ENCODE measurements at places on chromosomes 6 and 20.

- no peak for DNase-seq
- no peak overlapping the region for H3K27ac ChIP-seq
- no peak overlapping the region for H3K4me3 ChIP-seq
- peaks cover 2% of the 10 kb centered on the region for H3K27me3 ChIP-seq
- no peaks in the 10 kb centered on the region for H3K36me3 ChIP-seq
Observed at GRCh38 chr6:134309983-134310605, 7.8 kb downstream of the SGK1 start.

- H3K4me1 ChIP-seq: no peaks in the 10 kb centered on the region
- DNase-seq: no peak
- H3K4me3 ChIP-seq: no peak overlapping the region
- peaks cover 13% of the 10 kb centered on the region for H3K27me3 ChIP-seq
- H3K36me3 ChIP-seq: no peaks in the 10 kb centered on the region
Observed at GRCh38 chr6:163839296-163839695, 424.8 kb downstream of the QKI start.

- H3K27me3 ChIP-seq: peaks cover 44% of the 10 kb centered on the region
- DNase-seq: no peak
- H3K4me3 ChIP-seq: no peak overlapping the region
- H3K27ac ChIP-seq: no peak overlapping the region
- H3K4me1 ChIP-seq: peaks cover 1% of the 10 kb centered on the region
Observed at GRCh38 chr20:37673444-37673843, 20.4 kb upstream of the CTNNBL1 start.

DNA sequence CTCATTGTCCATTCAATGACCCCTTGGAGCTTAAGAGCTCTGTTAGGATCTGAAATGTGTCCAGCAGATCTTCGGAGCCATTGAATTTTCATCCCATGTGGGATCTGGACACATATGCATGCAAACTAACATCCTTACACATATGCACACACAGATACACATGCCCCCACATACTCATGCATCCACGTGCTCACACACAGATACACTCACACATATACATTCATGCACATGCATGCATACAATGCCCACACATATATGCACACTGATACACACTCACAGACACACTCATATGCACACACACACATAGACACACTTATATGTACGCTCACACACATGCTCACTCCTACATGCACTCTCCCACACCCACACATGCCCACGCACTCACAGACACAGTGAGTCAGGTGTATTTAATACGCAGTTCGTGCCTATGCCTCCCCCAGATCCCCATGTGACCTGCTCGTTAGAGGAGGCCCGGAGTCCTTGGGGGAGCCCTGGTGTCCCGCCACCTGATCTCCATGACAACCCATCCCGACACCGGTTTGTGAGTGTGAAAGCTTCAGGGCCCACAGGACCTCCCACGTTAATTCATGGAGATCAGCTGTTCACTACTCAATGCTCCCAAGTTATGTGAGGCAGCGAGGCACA lies 121.9 kb upstream of the SULF2 start:
- no peak overlapping the region for H3K27ac ChIP-seq
- DNase-seq: no peak
- H3K4me3 ChIP-seq: no peak overlapping the region
- peaks cover 10% of the 10 kb centered on the region for H3K27me3 ChIP-seq
- no peaks in the 10 kb centered on the region for H3K4me1 ChIP-seq
